ENCODE measurements at places on chromosomes 6 and 20.

GRCh38 chr6:38845931-38846330 is 130.8 kb downstream of the DNAH8 start:
- no peak for DNase-seq

DNA sequence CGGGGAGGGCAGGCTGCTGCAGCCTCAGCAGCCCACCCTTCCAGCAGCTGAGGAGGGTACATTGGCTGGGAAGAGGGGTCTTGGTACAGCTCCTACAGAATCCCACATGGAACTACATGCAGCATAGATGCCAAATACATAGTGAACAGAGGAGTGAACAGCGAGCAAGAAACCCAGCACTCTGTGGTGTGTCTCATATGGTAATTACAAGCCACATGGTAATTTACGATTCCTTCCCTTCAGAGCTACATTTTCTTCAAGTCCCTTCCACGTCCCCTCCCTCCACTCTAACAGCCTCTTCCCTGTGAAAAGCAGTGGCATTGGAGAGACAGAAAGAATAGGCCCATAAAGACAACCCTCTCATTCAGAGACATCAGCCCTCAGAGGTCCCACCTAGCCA is 167.7 kb downstream of the SYNDIG1 start:
- DNase-seq, result no peak

DNA sequence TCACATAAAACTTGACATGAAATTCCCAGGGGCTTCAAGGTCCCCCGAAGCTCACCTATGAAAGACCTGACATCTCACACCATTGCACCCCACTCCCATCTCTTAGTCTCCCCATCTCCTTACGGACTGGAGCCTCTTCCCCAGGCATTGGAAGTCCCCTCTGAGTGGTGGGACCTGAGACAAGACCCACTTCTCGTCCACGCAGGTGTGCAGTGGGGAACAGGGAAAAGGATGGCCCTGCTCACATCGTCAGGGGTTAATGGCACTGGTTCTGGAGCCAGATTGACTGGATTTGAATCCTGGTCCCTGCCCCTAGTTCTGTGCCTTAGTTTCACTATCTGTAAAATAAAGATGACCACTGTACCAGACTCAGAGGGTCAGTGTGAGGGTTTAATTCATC is 15.5 kb downstream of the ADGRF1 start:
- no peak for DNase-seq

GRCh38 chr6:142489722-142490610 is 188.2 kb downstream of the ADGRG6 start:
- no peak for DNase-seq

DNA sequence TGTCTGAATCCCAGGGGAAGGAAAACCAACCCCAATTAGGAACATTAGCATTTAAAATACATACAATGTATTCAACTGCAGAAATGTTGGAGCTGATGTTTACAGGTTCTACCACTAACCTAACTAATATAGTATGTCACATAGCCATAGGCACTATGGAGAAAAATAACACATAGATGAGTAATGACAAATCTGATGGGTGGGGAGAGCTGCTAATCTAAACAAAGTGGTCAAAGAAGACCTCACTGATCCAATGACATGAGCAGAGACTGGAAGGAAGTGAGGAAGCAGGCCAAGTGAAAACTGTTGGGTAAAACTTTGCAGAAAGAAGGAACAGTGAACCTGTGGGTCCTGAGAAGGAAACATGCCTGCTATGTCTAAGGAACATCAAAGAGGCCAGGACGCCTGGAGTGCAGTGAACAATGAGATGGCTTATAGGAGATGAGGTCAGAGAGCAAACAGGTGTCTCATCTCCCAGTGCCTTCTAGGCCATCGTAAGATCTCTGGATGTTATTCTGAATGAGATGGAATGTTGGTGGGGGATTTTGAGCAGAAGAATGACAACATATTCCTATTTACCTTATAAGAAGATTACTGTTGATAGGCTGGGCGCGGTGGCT is 135.7 kb downstream of the ALDH8A1 start:
- no peak for DNase-seq

DNA sequence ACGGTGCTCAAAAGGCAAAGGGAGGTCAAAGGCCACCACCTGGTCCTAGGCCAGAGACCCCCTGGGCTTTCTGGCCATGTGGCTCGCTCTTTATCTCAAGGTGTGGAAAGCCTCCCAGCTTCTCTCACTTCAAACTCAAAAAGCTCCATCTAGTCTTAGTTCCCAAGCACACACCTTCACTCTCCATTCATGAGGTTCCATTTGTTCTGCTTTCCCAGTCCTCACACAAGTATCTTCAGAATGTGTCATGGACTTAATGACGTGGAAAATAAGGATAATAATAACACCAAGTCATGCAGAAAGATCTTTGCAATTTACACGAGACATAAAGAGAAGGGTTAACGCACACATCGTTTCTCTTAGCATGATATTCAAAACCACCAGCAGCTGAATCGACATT is 219.3 kb downstream of the GMDS start:
- no peak for DNase-seq

DNA sequence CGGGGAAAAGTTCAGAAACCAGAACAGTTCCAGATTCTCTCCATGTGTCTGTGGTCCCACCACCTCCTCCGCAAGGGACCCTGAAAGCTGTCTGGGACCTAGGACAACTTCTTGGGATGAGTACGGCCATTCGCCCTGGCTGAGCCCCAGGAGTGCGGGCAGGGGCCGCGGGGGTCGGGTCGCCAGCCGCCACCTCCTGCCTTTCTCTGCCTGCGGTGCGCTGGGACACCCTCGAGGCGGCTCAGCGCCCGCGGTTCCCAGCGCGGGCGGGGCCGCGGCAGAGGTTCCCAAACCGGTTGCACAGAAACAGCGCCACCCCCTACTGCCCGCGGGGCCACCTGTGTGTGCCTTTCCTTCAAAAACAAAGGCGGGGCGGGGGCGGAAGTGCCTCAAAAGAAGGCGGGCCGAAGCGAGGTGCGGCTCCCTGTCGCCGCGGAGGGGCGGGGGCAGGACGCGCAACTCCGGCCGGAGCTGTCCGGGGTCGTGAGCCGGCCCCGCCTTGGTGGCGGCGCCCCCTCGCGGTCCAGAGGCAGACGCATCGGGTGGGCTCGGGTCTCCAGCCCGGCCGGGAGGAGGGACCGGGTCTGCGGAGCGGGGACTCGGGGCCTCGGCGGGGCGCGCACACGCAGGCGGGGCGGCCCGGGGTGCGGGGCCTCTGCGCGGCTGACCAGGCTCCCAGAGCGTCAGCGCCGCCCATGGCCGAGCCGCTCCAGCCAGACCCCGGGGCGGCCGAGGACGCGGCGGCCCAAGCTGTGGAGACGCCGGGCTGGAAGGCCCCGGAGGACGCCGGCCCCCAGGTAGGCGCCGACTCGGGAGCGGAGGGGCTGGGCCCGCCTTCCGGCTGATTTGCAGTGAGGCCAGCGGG is at the start of gene HEBP2:
TSS of gene HEBP2 (plus strand) at position 423 of the 865 bp plus-strand sequence. CDS start at position 696, 273 bp downstream.
- DNase-seq, result peak; percentile 79

GRCh38 chr6:84304881-84305280 is 77.4 kb upstream of the CEP162 start:
- no peak for DNase-seq

DNA sequence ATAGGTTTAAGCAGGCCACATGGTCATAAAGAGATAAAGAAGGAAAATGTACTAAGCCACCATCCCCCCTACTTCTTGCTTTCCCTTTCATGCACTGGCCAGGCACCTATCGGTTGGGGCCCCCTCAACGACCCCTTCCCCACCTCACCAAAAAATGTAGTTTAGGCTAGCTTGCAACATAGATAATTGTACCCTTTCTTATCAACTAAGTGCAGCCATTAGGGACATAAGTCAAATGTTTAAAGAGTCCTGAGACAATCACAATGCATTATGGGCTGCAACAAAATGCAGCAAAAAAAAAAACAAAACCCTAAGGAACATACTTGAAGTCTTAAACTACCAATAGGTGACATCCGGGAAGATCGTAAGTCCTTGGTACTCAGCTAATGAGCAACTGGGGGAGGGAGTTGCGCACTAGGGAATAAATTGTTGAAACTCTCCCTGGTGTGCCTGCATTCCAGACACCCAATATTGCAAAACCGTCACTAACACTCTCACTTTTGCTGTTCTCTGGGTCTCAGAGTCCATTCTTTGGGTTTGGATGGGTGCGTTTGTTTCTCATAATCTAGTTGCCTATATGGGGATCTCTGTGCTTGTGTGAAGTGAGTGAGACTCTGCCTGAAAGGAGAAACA is 12.4 kb upstream of the HLA-G start:
- DNase-seq, result no peak

GRCh38 chr20:18676396-18676795 is 88.5 kb downstream of the DTD1 start:
- no peak for DNase-seq

DNA sequence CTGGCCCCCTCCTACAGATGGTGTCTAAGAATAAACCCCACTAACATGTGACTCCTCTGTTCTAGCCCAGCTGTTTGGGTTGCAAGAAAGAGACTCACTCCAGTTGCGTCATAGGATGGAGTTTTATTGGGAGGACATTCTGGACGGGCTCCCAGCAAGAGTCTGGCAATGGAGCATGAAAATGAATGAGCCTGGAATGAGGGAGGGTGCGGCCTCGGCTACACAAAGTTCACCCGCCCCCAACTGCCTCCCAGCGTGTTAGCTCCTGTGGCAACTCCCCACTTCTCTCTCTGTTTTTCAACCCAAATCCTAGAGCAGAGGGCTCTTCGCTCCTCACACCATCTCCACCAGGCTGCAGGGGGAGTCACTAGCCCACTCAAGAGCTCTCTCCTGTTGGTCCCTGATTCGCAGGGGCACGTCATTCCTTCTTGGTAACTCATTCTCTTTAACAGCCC is 5.1 kb upstream of the ADAM33 start:
- peak; percentile 62 for DNase-seq

DNA sequence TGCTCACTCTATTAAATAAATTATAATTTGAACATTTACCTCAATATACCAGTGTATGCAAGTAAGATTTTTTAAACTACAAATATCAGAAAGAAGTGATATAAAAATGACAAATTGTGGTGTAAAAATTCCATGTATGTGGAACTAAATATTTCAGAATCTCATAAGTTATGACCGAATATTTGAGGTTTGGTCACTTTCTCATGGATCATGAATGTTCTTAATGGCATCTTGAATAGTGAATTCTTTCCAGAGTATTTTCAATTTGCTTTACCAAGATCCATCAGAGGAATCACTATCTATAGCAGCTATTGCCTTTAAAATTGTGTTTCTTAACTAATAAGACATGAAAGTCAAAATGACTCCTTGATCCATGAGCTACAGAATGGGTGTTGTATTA is 950.6 kb downstream of the TBC1D32 start:
- DNase-seq, result no peak

DNA sequence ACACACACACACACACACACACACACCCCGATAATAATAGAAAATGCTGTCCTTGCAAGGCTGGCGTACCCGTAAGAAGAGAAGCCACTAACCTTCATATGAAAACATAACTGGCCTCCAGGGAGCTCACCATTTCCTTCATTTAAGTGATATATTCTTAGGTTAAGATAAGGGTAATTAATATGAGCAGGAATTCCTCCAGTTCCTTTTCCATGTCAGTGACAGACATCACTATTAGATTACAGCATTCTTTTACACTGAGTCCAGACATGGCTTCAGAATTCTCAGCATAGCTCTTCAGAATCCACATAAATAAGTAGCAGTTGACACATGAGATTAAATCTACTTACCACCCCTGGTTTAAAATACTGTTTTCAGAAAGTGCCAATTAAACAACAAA is 121.9 kb downstream of the SIM1 start:
- no peak for DNase-seq

- DNase-seq, result no peak
Measured at GRCh38 chr6:41715795-41716515, 19.5 kb downstream of the TFEB start.

DNA sequence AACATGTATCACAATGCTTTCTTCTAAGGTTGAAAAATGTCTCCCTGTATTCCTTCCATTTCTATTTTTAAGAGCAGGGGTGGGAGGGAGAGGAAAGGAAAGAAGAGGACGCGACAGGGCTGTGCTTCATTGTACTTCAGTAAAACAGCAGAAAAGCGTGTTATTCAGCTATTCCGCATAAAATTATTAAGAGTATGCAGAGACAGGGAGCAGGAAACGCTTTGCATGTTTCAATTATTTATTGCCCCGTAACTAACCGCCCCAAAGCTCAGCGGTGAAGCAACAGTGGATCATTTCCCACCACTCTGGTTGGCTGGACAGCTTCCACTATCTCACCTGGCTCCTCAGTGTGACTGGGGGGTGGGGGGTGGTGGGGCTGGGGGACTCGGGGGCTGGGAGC is 188.9 kb downstream of the TTLL2 start:
- no peak for DNase-seq

DNA sequence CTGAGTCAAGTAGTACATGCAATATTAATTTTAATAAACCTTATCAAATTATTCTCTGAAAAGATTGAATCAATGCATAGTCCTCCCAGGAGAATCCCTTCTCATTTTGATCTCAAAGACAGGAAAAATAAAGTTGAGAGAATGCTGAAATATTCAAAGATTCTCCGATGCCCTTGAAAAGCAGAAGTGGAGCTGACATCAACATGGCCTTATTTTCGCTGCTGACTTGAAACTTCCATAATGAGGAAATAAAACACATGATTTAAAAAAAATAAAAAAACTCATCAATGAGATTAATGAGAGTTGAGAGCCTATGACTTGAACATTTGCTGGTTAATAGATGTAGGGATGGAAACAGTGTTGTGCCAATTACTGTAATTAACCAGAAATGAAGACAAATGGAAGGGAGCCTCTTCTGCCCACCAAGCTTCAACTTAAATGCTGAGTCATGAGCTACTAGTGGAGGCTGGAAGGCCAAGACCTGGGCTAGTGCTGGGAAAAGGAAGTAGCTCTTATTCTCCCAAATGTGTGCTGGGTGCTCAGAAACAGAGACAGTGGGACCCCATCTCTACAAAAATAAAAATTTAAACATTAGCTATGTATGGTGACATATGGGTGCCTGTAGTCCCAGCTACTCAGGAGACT is 139.9 kb downstream of the BFSP1 start:
- no peak for DNase-seq

- DNase-seq, result no peak
Measured at GRCh38 chr20:9989066-9989724, 45.6 kb upstream of the ANKEF1 start.

DNA sequence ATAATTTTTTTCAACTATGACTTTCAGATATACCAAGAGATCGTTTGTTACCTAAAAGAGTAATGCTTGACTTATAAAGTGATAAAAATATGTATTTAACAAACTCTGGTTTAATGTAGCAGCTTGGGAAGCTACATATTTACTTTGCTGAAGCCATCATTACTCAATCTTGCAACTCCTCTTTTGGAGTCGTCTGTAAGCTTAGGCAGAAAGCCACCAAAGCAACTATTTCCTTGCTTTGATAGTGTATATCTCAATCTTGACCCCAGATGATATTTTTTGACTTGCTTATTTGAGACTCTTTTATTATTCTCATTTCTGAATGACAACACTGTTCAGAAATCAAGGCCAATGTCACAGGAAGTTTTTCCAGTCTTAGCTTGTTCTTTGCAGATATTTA is 183.0 kb downstream of the SAMD5 start:
- DNase-seq, result no peak

DNA sequence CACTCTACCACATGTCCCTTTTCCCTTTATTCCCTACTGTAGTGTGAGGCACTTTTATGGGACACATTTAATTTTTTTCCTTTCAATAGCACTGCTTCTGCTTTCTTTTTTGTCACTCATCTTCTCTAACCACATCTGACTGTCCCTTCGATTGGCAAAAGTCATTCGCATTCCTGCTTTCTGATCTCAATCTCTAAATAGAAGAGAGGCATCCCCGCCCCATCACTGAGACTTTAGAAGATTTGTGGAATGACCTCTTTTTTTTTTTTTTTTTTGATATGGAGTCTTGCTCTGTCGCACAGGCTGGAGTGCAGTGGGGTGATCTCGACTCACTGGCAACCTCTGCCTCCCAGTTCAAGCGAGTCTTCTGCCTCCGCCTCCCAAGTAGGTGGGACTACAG is 9.1 kb downstream of the ZNF292 start:
- no peak for DNase-seq
